Activated T-cell treated with anti-CD3 and anti-CD28 coated beads for 24 hours (primary cell): ENCODE measurements at places on chromosomes 11 and 22.

DNA sequence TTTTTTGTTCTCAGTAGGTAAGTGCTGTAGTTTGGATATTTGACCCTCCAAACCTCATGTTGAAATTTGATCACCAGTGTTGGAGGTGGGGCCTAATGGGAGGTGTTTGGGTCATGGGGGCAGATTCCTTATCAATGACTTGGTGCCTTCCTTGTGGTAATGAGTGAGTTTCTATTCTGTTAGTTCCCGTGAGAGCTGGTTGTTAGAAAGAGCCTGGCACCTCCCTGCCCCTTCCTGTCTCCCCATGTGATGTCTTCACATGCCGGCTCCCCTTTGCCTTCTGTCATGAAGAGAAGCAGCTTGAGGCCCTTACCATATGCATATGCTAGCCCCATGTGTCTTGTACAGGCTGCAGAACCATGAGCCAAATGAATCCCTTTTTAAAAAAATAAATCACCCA is 138.3 kb downstream of the TMEM135 start:
- no peak for DNase-seq

DNA sequence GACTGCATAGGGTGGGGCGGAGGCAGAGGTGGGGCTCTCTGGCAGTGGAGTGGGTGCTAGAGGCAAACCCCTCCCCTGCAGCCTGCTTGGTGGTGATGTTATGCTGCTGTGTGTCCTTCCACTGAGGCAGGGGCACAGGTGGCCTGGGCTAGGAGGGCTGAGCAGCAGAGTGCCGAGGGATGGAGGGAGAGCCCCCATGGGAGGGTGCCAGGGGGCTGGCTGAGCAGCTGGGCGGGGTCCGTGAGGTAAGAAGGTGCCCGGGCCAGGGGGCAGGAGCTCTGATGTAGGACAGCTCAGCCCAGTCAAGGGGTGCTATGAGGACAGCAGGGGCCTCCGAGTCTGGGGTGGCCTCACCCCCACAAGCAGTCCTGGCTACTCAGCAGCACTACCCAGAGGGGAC is 4.2 kb downstream of the CLDN5 start:
- no peak for DNase-seq

- no peak for DNase-seq
These were observed 58.6 kb downstream of the APOL1 start for GRCh38 chr22:36311386-36312085.

GRCh38 chr22:28935140-28935539 is 51.8 kb downstream of the ZNRF3 start:
- no peak for DNase-seq

- no peak for DNase-seq
These were observed 18.1 kb downstream of the ETS1 start for GRCh38 chr11:128569291-128569690.

DNA sequence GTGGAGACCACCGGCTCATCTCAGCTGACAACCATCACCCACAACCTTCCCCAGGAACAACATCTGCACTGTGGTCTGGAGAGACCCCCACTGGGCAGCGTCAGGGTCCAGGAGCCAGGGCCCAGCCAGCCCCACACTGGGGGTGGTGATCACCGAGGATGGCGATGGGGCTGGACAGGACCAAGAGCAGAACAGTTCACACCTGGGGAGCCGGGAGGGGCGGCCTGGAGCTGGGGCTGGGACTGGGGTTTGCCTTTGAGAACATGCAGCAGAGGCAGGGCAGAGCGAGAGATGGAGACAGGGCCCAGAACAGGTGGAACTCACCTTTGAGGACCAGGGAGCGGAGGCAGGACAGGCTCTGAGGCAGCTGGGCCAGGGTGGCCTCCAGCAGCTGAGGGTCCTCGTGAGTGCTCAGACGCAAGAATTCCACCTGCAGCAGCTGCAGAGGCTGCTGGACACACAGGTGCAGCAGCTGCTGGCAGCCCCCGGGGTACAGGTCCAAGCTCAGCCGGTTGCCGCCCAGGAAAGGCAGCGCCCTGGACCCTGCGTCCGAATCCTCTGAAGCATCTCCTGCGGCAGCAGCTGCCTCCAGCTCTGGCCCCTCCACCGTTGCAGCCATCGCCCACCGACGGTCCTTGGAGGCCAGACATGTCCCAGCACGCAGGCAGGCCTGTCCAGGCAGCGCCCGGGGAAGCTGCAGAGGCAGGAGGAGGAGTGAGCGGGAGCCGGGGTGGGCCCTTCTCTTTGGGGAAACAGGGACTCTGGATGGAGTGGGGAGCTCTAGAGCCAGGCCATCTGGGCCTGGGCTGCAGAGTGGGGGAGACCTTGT is 1.0 kb downstream of the PIDD1 start:
- no peak for DNase-seq

GRCh38 chr22:22201185-22201929 is 43.2 kb upstream of the VPREB1 start:
- no peak for DNase-seq

DNA sequence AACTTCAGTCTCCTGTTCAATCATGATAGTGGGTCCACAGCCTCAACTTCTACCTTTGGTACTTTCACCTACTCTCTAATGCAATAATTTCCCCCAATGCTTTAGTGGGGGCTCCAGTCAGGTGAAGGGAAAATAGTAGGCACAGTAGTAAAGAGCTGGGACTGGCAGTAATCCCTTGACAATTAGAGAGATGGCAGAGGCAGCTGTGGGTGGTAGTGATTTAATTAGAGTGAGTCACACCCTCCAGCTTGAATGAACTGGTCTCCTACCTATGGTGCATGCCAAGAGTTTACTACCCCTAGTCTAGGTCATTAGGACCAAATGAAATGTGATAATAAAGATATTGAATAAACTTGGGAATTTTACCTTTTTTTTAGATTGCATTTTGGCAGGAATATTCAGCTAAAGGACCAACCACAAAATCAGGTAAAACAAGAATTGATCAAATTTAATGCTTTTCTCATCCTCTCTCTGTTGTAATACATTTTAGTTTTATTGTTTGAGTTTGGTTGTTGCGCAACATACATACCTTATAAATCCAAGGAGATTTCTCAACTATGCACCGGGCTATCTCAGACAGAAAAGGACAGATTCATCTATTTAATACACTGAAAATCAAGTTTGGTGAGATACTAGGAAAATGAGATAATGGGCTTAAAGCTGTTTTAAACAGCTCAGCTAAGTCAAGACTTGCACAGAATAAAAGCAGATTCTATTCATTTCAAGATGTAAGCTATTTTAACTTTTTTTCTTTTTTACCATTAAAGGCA is 9.0 kb downstream of the PRRG4 start:
- DNase-seq: no peak

GRCh38 chr11:116400081-116400480 is 372.7 kb downstream of the BUD13 start:
- no peak for DNase-seq

- no peak for DNase-seq
These were observed 11.5 kb downstream of the TSPAN32 start for GRCh38 chr11:2313051-2313951.

DNA sequence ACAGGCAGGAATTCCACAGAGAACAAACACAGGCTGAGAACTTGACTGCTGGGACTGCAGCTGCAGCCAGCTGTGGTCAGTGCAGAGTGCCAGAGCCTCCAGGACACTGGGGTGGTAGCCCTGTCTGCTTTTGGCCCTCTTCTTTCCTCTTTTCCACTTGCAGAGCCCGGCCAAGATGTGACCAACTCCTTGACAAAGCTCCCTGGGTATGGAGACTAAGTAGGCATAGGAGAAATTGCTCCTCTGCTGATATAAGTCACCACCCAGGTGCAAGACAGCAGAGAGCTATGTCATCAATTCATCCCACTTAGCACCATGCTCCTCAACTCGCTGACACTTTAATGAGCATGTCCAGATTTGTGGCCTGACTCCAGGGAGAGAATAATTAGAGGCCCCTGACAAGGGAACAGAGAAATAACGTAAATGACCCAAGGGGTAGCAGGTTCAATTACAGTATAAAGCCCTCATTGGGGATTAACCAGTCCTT is 369.4 kb upstream of the B3GAT1 start:
- no peak for DNase-seq

DNA sequence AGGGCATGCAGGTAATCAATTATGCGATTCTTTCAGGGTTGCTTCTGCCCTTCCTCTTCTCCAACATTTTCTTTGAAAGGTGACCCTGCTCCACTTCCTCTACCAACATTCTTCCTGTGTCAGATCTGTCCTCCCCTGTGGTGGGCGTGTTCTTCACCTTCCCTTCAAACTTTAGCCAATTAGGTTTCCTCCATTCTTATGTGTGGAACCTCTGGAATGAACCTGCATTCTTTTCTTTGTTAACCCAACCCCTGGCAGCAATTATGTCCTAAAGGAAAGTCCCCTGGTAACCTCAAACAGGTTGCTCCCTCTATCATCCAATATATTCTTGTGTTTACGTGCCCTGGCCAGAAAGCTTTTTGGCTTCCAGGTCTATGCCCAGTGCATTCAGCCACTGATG is 22.4 kb downstream of the KIRREL3 start:
- no peak for DNase-seq

- no peak for DNase-seq
These were observed 59.4 kb upstream of the CHRM4 start for GRCh38 chr11:46450846-46451477.

- DNase-seq: peak; percentile 5
These were observed 20.2 kb upstream of the CHKA start for GRCh38 chr11:68141246-68142027.

DNA sequence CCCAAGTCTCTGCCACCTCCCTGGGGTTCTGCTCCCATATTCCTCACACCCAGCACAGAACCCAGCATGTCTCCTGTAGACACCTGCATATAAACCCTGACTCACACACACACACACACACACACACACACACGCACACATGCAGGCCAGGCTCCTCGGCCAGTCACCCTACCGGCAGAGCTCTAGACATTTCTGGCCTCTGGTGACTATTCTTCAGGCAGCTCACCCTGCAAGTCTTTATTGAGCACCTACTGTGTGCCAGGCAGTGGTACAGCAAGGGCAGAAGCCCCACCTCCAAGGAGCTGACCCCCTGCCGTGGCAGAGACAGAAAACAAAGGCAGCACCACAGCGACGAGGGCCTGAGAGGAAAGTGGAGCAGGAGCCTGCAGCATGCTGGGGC is 50.3 kb downstream of the CDKN1C start:
- DNase-seq: no peak

DNA sequence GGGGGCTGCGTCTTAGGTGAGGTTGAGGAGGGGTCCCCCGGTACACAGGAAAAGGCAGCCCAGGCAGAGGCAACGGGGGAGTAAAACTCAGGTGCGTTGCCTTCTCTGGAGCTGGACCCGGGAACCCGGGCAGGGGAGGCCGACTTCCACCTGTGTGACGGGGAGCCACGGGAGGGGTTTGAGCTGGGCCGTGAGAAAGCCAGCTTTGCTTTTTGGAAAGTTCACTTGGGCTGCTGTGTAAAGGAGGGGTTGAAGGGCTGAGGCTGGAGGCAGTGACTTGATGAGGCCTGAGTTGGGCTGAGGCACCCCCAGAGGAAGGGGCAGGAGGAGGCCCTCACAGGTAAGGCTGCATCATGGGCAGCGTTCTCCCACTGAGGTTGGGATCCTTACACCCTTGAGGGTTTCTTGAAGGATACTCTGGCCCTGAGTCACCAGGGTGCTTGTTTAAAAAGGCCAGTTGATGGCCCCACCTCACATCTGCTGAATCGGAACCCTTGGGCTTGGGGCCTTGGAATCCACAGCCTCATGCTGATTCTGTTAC is 47.2 kb downstream of the CHRDL2 start:
- no peak for DNase-seq

- DNase-seq: no peak
These were observed 353.2 kb upstream of the TENM4 start for GRCh38 chr11:79794057-79794456.

GRCh38 chr11:21119411-21119810 is 450.0 kb downstream of the NELL1 start:
- DNase-seq: no peak

DNA sequence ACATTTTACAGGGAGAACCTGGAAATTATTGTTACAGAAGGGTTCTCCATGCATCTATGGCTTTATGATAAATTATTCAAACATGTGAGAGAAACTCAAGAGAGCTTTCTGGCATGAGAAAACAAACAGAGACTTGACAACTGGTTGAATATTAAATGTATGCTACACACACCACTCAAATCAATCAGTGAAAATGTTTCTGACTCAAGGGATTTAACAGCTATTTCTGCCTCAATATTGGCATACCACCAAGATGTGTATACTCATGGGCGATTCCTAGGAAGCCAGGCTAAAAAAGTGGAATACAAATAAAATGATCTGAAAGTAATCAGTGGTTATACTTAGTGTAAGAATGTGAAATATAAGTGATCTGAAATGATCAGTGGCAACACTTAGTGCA is 15.8 kb upstream of the OR51T1 start:
- DNase-seq: no peak

DNA sequence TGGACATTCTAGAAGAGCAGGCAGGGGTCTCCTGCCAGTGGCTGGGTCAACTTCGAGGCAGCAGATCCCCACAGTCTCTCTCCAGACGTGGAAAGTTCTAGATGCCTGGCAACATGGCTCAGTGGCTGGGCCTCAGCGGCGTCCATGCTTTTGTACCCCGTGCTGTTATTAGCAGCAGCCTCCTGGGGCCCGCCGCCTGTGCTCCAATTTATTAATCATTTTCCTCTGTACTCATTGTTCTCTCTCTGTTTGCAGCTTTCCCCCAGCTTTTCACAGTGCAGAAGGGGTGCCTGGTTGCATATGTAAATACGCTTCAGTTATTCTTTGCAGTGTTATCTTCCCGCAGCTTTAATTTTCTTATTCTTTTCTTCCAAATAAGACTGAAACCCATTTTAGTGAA is 515.1 kb downstream of the TBC1D22A start:
- DNase-seq: no peak

DNA sequence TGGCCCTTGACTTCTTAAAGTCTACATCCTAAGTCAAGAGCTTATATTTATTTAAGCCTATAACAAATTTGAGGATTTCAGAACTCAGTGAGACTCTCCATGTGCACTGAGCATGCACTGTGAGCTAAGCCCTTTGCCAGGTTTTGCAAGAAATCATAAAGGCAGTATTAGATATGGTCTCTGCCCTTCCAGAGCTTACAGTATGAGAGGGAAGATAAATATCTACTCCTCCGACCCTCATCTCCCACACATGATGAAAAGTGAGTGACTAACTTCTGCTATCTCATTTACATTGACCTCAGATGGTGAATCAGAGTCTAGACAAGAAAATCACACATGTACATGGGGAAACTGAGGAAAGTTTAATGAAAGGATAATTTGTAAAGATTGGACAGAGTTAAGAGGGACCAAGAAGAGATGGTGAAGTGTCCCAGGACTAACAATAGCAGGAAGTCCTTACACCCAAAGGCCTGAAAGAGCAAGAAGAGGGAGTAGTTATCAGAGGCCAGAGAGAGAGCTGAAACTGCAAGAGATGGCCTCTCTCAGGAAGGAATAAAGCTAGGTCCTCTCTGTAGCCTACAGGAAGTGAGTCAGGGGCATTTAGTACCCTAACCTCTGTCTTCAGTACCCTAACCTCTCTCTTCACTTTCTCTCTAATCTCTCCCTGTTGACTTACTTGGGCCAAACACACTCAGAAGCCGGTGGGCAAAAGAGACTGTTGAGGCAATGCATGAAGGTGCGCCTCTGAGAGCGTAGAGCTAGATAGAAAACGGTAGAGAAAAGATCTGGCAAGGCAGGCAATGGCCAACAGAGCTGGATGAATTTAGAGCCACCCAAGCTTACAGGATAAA is 23.0 kb upstream of the BLID start:
- DNase-seq: no peak
